ENCODE measurements at places on chromosomes 16 and 17. TPM values are rescaled to one million over a fixed set of nuclear protein-coding genes. Genes with fewer than 3 reads are reported as not detected.

GRCh38 chr16:88508376-88508867, 55.3 kb downstream of the ZFPM1 start:
- H3K4me3 ChIP-seq, result no peak overlapping the region
- no peaks in the 10 kb centered on the region for H3K4me1 ChIP-seq
- no peak for DNase-seq
- no peaks in the 10 kb centered on the region for H3K36me3 ChIP-seq
- no peak overlapping the region for H3K27ac ChIP-seq

- H3K27me3 ChIP-seq, result no peaks in the 10 kb centered on the region
- no peak overlapping the region for H3K4me3 ChIP-seq
- no peaks in the 10 kb centered on the region for H3K4me1 ChIP-seq
These were observed 65.7 kb downstream of the TMEM132E start for GRCh38 chr17:34644941-34645550.

DNA sequence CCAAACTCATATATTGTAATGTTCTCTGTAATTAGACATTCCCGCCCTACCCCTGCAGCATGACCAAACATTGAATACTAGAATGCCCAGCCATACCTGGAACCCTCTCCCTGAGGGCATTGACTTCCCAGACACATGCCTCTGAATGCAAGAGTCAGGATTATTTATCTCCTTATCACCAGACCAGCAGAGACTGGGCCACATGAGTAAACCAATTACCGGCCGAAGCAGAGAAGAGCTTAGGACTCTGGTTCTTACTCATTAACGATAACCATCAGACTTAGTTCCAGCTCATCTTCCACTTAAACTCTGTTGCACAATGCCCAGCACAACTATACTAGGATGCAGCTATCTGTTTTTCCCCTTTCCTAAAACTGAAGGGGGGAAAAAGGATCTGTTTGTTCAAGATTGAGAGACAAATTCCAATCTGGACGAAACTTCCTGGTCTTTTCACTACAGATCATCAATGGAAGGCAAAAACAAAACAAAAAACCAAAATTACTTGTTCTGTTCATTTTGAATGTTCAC, 88.2 kb upstream of the CORO6 start:
- no peaks in the 10 kb centered on the region for H3K36me3 ChIP-seq
- no peaks in the 10 kb centered on the region for H3K27me3 ChIP-seq
- H3K4me1 ChIP-seq, result peaks cover 65% of the 10 kb centered on the region
- H3K27ac ChIP-seq, result peak overlapping the region; percentile 91

DNA sequence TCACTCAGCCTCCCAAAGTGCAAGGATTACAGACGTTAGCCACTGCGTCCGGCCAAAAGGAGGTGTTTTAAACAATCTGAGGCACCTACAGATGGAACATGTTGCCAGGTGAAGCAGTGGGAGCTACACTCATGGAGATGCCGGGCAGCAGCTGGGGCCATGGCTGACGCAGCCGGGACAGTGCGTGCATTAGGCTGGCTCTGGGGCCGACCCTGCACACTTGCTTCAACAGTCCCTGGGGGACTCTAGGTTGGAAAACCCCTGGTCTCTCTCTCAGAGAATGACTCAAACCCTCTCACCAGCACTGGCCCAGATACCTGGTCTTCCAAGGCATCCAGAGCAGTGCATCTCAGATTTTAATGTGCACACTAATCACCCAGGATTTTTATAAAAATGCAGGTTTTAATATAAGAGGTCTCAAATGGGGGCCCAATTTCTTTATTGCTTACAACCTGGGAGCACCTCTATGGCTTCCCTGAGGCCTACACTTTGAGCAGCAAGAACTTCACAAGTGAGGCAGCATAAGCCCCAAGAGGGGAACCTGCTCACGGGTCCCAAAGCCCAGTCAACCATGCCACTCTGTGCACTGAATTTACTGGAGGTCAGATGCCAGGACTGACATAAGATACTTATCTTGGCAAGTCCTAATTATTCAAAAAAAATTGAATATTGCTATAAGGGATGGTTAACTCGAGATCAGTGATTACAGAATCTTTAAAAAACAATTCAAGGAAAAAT, 70.8 kb upstream of the TRAP1 start:
- H3K27ac ChIP-seq, result no peak overlapping the region
- H3K27me3 ChIP-seq, result no peaks in the 10 kb centered on the region
- H3K4me3 ChIP-seq, result no peak overlapping the region
- no peaks in the 10 kb centered on the region for H3K4me1 ChIP-seq
- H3K36me3 ChIP-seq, result peaks cover 75% of the 10 kb centered on the region
- no peak for DNase-seq

DNA sequence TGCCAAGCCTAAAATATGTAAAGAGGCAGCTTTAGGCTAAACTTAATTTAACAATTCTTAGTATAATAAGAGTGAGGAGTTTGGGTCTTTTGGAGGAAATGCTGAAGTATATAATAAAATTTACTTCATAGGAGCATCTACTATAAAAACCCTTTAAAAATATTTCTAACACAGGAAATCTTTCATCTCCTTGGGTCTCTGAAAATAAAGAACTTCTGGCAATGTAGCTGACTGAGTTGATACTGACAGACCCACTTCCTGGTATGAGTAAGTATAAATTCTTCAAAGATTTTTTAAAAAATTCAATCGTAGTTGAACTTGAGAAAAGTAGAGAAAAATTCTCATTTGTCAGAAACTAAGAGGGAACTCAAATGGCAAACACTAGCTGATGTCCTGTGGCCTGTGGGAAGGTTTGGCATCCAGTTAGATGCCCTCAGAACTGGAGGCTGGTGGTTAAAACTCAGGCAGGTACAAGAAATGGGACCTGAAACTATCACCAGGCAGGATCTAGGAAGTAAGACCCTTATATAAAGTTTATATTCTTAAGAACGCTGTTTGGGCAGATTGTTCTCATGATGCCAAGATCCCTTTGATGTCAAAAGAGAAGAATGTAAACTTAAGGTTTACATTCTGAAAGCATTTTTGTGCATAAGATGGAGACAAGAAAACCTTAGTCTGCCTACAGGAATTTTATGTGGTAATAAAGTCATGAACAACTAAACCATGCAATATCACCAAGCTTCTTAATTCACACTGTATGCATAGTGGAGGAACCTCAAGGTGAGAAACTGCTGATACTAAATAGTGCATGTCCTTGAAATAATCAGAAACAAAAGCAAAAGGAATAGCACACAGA, 6.2 kb downstream of the KRTAP4-6 start:
- no peak overlapping the region for H3K27ac ChIP-seq
- no peak for DNase-seq
- H3K4me1 ChIP-seq, result no peaks in the 10 kb centered on the region
- H3K27me3 ChIP-seq, result no peaks in the 10 kb centered on the region
- H3K4me3 ChIP-seq, result no peak overlapping the region

The CACNG4 gene
- 7.9 TPM for total RNA-seq

The TBX2 gene
- total RNA-seq, result 130 TPM

The BCAR1 gene
- 54.5 TPM for total RNA-seq

GRCh38 chr17:62706598-62707424, 79.3 kb downstream of the MRC2 start:
- peaks cover 23% of the 10 kb centered on the region for H3K4me1 ChIP-seq
- H3K4me3 ChIP-seq, result no peak overlapping the region
- no peaks in the 10 kb centered on the region for H3K36me3 ChIP-seq
- H3K27me3 ChIP-seq, result no peaks in the 10 kb centered on the region
- DNase-seq, result no peak
- no peak overlapping the region for H3K27ac ChIP-seq

The TBC1D26 gene
- total RNA-seq, result not detected

- no peaks in the 10 kb centered on the region for H3K27me3 ChIP-seq
- H3K4me3 ChIP-seq, result no peak overlapping the region
- DNase-seq, result no peak
- peaks cover 12% of the 10 kb centered on the region for H3K4me1 ChIP-seq
These were observed 43.8 kb upstream of the SMPD3 start for GRCh38 chr16:68492151-68492542.
